ENCODE measurements at places on chromosomes 6 and 20.

- peak; percentile 55 for DNase-seq
Observed at GRCh38 chr6:14910692-14911547, 334.9 kb upstream of the JARID2 start.

DNA sequence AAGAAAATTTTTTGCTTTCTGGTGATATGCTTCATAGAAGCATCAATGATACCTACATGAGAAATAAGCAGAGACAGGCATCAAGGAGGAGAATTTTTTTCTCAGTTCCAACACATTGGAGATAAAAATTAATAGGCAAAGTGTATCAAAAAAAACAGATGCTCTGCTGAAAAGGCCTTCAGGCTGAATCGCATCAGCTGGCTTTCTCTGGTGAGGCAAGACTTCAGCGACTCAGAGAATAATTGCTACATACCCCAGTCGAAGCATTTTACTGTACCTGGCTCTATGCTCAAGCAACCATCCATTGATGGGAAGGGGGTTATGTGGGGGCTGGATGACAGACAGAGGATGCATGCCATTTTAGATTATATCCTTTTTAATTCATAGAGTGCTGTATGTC, 415.1 kb downstream of the TFAP2A start:
- no peak for DNase-seq

DNA sequence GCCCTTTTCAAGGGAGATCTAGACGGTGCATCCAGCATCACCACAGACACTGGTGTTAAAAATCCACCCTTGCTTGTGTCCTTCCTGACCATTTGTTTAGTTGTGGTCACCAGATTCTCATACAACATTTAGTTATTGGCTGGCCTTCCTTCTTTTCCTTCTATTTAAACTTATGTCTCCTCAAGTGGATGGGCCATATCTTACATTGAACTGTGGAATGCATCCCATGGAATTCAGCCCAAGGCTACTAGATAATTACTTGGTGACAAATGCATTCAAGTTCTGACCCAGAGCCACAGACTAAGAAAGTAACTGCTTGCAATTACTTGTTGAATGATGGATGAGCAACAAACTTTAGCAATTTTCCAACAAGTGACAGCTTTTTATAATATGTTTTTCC, 198.9 kb upstream of the SSTR4 start:
- DNase-seq, result no peak

- no peak for DNase-seq
Observed at GRCh38 chr6:138485586-138486248, 13.6 kb downstream of the NHSL1 start.

DNA sequence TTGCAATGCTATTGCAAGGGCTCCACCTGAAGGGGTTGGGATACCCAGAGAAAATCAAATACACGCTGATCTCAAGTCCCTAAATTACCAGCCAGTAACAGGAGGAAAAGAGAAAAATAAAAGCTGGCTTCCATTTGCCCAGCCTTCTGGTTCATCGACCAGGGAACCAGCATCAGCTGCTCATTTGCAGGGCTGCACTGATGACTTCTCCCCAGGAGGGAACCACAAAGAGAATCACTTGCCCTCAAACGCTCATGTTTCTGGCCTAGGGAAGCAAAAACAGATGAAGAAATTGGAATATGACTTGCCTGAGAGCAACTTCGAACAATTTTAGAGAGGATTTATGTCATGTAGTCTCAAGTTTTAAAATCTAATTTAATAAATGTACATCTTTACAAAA, 119.7 kb downstream of the SH3BGRL2 start:
- DNase-seq, result no peak

DNA sequence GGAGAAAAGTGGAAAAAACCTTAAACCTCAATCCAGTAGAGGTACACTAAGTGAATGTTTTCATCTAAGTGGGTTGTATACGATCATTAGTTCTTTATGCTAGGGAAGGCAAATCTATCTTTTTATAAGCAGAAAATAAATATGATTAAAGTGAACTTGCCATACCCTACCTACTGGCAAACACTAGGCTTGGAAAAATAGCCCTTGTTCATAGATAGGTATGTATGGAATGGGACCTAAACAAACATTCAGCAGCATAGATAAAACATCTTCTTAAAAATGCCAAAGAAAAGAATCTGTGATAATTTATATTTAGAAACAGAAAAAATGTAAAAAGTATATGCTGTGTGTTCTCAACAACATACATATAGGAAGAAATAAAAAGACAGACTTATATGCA, 18.8 kb downstream of the REV3L start:
- no peak for DNase-seq

GRCh38 chr20:12715991-12716680, 292.6 kb upstream of the SPTLC3 start:
- no peak for DNase-seq

- DNase-seq, result peak; percentile 52
Observed at GRCh38 chr6:19999319-20000191, 162.4 kb downstream of the ID4 start.

GRCh38 chr6:12866422-12867029, 150.0 kb downstream of the PHACTR1 start:
- DNase-seq, result no peak

GRCh38 chr6:89975991-89976693, 81.9 kb downstream of the GJA10 start:
- no peak for DNase-seq

DNA sequence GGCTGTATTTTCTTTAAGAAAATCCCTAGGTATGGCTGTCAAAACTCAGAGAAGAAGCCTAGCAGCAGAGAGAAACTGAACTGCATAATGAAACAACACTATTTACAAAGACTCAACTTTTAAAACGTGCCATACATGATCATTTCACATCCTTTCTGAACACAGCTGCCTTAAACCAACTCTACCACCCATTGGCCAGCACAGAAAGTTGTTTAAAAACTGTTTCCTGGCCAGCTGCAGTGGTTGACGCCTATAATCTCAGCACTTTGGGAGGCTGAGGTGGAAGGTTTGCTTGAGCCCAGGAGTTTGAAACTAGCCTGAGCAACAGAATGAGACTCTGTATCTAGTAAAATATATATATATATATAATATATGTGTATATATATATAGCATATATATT, 336.4 kb upstream of the SOX4 start:
- no peak for DNase-seq

DNA sequence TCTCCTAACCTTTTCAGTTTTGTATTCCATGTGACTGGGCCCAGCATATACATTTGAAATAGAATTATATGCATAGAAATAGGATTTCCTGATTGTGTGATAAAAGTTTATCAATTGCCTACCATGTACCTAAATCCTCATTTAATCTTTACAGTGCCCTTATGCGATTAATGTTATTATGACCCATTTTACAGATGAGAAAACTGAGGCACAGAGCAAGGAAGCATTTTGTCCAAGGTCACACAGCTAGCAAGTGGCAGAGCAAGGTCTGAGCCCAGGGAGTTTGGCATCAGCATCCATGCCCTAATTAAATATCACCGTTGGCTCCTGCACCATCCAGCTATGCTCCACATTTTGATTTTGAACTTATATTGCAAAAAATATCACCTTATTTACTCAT, 28.2 kb upstream of the PAX1 start:
- no peak for DNase-seq

GRCh38 chr6:8865451-8865850, 430.1 kb upstream of the SLC35B3 start:
- DNase-seq, result no peak

- DNase-seq, result no peak
Observed at GRCh38 chr6:132888701-132889100, 74.3 kb downstream of the RPS12 start.

- DNase-seq, result no peak
Observed at GRCh38 chr6:34973547-34974248, 84.6 kb downstream of the ANKS1A start.

- DNase-seq, result peak; percentile 54
Observed at GRCh38 chr6:26159357-26160273, 72.4 kb downstream of the HFE start.

GRCh38 chr20:57838670-57839151, 128.9 kb upstream of the PMEPA1 start:
- no peak for DNase-seq

- DNase-seq, result no peak
Observed at GRCh38 chr6:43718387-43719105, 31.0 kb upstream of the MRPS18A start.

- peak; percentile 51 for DNase-seq
Observed at GRCh38 chr20:2379511-2380229, 1.0 kb upstream of the TGM6 start.

GRCh38 chr6:138945354-138945753, 42.7 kb downstream of the REPS1 start:
- DNase-seq, result no peak

DNA sequence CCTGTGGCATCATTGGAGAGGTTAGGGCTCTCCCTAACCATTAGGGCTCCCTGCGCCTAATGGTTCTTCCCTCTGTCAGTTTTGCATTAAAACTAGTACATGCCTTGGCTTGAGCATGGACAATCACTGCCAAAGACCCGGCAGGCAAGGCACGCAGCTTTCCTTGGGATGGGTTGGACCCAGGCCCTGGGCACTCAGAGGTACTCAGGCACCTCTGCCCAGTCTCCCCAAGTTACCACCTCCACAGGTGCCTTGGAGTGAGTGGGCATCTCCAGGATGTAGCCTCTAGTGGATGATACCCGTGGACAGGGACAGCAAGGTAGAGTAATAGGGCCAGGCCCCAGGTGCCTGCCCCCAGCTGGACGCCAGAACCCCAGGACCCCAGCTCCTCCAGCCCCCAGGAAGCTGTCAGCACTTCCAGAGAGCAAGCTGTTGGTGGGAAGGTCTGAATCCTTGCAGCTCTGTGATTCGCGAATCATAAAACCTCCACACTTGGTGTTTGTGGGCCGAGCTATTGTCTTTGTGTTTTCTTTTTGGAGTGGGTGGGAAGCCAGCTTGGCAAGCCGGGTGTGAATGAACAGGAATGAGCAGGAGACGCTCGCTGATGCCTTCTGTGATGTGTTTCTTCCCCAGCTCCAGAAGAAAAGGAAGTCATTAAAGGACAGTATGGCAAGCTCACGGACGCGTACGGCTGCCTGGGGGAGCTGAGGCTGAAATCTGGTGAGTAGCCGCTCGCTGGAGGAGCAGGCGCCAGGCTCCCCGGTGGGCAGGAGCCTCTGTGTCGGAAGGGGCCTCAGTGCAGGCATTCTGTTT, 35.1 kb downstream of the SYNJ2 start:
- no peak for DNase-seq

DNA sequence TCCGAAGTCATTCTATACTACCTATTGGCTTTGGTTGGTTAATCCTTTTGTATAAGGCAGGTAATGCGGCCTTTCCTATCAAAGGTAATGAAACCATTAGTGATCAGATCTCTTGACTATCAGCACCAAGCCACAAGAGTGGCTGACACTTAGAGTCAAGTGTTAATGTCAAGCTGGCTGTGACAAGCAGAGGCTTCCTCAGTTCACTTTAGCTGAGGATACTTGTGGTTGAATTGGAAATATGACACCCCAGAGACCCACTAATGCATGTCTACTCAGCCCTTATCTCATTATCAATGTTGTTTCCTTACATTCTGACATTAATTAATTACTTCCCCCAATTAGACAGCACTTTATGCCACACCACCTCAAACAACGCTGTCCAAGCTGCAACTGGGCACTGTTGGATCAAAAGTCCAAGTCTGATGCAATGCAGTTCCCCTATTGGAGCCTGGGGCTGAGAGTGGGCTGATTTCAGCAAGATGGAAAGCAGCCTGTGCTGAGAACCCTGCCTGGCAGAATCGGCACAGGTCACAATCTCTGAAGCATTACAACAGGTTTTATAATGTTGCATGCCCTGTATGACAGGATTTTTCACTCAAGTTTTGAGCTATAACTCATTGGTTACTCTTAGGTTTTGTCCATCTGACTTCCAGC, 273.5 kb downstream of the COL12A1 start:
- DNase-seq, result no peak

DNA sequence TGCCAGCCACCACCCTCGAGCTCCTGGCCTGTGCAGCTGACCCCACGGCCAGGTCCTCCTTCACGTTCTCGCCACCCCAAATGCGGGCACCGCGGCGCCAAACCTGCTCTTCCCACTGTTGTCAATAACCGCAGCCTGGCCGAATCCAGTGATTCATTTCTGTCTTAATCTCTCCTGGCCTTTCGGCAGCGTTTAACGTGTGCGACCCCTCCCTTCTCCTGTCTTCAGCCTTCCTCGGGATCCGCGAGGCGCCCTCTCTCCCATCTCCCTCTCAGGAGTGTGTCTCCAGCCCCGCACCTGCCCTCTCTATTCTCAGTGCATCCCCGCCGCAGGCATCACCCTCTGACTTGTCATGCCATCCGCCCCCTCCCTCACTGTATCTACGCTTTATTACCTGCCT, 91.4 kb downstream of the THBS2 start:
- no peak for DNase-seq

- DNase-seq, result no peak
Observed at GRCh38 chr6:152700427-152700826, 2.7 kb downstream of the MYCT1 start.

DNA sequence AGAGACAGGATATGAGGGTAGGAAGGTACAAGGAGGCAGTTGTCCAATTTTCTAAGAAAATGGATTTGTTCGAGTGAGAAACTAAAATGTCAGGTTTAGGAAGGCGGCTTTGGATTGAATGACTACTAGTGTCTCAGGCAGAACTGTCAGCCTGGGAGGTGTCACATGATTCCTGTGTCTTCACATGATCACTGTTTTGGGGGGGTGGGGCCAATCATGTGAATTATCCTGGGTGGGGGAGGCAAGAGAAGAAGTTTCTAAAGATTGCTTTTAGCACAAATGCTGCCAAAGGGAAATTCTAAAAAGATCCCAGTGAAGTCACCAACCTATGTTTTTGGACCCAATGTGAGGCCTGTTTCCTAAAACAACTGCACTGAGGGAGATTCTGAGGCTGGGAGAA, 2.3 kb downstream of the SIRPA start:
- DNase-seq, result no peak

DNA sequence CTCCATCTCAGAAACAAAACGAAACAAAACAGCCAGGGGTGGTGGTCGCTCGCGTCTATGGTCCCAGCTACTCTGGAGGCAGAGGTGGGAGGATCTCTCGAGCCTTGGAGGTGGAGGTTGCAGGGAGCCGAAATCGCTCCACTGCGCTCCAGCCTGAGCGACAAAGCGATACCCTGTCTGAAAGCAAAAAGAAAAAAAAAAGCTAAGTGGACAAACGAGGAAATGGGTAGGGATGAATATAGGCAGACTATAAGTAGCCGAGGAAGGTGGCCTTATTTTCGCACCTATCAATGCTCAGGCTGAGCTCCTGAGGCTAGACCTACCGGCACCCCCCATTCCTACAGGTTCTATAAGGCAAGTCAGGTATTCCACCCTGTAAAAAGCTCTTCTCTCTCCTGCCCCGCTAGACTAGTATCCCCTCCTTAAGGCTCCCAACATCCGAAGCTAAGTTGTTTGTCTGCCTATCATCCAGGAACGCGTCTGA, 650 bp upstream of the CASP8AP2 start:
- DNase-seq, result no peak

DNA sequence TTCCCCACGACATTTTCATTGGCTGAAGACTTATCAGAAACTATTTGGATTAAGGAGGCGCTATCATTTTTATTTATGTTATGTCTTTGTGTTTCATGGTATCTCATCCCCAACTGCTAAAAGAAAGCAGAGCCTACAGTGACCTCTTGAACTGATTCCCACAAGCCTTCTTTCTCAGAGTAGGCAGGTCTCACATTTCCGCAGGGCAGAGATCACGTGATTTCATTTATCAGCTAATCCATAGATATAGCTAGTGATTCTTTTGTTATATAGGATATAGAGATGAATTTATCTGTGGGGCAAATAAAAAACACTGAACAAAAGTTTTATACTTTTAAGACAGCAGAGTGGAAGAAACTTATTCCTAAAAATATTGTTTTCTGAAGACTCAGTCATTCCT, 25.0 kb upstream of the POPDC3 start:
- DNase-seq, result no peak

- no peak for DNase-seq
Observed at GRCh38 chr6:14035071-14035847, 82.3 kb upstream of the CD83 start.

- no peak for DNase-seq
Observed at GRCh38 chr6:170107606-170108222, 183.2 kb downstream of the DLL1 start.
